ENCODE measurements at places on chromosomes 6 and 20.

DNA sequence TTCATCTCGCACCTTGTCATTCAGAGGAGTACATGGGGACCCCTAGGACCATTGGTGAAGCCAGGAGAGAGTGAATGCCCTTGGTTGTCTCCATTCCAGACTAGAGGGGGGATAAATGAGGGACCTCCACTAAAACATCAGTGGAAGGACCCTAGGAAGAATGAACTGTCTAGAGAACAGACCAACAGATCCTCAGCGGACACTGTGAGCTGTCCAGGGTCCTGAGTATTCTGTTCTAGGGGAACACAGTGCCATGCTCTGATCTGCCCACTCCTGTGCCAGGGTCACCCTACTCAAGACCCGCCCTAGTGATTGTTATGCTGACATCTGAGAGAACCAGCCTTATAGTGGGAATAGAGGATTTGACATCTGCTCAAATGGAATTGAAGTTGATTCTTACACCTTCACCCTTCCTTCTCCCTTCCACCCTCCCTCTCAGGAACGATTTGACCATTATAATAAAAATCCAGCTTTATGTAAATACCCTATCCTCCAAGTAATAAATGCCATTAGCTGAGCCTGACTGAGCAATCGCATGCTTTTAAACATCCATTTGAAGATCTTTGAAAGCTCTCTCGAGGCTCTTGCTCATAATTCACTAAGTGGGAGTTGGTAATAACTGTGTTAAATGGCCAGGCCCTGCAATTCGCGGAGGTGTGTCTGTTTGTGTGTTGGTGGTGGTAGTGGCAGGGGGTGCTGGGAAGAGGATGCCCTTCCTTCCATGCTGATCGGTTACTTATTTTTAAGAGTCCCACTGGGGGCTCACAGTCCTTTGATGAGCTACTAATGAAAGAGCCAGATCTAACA lies 43.6 kb upstream of the SLC32A1 start:
- DNase-seq, result no peak

- no peak for DNase-seq
Observed at GRCh38 chr20:54184071-54184470, 10.3 kb upstream of the CYP24A1 start.

DNA sequence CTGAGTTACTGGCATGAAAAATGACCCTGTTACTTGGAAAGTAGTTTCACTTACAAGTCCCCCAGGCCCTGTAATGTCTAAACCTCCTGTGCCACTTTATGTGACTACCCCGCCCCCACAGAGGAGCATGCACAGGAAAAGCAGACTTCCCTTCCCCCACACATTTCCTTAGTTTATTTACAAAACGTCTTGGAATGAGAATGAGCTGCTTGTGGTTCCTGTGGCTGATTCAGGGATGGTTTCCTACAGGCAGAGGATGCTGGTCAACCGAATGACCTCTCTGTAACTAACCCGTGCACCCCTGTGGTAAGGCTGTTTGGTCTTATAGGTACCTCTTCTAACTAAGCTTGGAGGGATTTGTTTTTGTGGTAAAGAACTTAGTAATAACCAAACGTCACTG lies 28.5 kb downstream of the RSPO3 start:
- DNase-seq, result no peak

DNA sequence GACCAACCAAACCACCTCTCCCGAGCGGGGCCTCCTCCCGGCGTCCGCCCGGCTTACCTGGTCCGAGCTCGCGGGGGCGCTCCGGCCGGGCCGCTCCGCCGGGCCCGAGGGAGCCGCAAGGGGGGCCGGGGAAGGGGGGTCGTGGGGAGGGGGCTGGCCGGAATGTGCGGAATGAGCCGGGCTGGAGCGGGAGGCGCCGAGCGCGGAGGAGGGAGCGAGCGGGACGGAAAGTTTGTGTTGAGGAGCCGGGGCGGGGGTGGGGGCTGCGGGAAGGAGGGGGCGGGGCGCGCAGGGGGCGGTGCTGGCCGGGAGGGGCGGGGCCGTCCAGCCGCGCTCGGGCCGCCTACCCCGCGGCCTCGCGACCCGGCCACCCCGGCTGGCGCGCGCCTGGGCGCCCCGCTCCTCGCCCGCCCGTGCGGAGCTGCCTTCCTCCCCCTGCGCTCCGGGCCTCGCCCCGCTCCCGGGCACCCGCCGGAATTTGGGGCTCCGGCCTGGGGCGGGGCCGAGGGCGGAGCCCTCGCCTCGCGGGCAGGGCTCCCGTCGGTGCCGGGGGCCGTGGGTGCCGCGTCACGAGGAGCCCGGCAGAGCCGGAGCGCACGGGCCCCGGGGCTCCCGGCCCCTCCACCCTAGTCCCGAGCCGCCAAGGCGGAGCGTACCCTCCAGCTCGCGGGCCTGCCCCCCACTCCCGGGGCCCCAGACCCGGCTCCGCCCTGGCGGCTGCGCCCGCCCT lies at the start of gene TEAD3:
TSS of gene TEAD3 (minus strand) at position 239 of the 730 bp plus-strand sequence.
- peak; percentile 57 for DNase-seq

- no peak for DNase-seq
Observed at GRCh38 chr6:85669735-85670194, 27.1 kb upstream of the SYNCRIP start.

DNA sequence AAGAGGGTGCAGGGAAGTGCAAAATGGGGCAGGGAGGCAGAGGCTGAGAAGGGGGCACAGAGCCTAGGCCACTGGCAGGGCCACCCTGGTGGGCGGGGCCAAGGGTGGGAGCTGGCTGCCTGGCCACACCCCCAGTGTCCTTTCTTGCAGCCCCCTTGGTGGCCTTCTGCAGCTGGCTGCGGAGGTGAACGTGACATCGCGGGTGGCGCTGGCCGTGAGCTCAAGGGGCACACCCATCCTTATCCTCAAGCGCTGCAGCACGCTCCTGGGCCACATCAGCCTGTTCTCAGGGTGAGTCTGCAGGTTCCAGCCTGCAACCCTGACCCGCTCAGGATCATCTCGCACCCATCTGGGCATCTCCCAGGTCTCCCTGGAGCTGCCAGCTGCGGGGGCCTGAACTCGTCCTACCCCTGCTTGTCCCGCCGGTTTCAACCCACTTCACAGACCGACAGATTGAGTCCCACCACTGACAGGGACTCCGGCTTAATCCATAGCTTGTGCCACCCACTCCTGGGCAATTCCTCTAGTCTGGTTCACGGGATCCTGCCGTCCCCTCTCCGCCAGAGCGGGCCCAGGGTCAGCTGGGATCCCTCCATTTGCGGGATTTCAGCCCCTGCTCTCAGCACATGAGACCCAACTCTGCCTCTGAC lies 6.2 kb downstream of the BPIFB3 start:
- no peak for DNase-seq

DNA sequence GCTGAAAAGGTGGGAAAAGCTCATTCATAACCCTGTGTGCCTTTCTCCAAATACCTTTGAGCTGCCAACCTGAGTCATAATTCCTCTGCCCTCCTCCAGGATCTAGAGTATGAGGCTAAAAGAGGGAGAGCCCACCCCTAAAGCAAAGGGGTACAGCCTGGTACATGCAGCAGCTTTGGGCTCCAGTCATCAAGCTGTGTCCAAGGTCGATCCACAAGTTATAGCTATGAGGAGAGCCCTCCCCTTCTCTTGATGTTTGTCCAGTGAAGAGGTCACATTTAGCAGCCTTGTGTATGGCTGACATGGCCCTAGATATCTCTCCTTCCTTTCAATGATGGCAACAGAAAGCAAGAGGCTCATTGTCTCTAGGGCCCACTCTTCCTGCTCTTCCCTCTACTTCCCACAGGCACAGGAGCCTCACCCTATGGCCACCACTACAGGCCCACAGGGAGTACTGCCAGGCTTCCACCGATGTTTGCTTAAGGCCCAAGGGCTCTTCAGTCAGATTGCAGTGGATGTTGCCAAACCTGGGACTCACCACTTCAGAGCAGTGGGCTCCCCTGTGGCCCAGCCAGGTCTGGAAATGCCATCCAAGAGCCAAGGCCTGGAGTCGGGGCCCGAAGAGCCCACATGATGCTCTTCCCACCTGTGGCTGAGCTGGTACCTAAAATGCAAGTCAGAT lies 176.8 kb downstream of the CD83 start:
- peak; percentile 85 for DNase-seq

GRCh38 chr20:44644230-44644617 lies 7.3 kb downstream of the ADA start:
- DNase-seq, result no peak

GRCh38 chr6:97085772-97086171 lies 161.2 kb downstream of the KLHL32 start:
- DNase-seq, result no peak

GRCh38 chr6:130494729-130495128 lies 128.9 kb downstream of the TMEM200A start:
- DNase-seq, result no peak

GRCh38 chr20:58640446-58640845 lies 10.6 kb upstream of the STX16 start:
- DNase-seq, result no peak

DNA sequence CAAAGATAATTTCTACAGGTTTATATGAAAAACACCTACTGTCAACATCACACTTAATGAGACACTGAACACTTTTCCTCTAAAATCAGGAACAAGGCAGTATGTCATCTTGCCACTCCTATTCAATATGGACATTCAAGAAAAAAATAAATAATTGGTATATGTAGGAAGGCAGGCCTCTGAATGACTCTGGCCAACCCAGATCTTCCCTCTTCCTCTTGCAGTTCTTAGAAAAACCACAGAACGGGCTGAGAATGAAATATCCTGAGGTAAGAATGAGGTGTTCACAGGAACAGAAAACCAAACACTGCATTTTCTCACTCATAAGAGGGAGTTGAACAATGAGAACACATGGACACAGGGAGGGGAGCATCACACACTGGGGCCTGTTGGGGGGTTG lies 1207.2 kb upstream of the CITED2 start:
- DNase-seq, result no peak

DNA sequence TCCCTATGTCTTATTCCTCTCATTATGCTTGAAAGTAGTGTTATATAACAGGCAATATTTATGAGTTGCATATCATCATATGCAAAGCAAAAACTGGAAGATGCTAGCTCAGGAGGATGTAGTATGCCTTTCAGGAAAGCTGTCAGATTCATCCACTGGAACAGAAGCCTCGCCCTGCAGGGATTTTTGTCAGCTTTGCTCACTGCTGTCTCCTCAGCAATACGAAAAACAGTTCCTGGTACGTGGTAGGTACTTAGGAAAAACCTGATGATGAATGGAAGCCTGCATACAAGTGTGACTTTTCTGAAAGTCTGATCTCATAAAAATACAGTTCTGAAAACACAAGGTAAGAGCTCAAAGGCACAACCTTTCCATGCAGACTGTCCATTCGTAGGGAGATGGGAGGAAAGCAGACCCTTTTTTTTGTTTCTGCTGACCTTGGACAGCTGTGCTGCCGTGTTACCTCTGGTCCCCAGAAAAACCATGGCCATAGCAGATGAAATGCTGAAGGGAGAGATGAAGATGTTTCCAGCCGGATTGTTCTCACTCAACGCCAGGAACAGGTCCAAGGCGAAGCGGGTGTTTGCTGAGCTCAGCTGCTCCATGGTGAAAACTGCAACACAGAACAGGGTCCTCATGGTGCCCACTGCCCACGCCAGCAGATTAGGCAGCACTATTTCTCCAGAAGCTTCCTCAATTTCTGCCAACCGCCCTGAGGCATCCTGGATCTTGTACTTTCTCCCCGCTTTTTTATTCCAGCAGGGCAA lies 1.5 kb downstream of the SERPINB1 start:
- no peak for DNase-seq

- DNase-seq, result no peak
Observed at GRCh38 chr20:23550227-23550626, 18.1 kb downstream of the CST9L start.

GRCh38 chr20:17169585-17170136 lies 57.2 kb upstream of the PCSK2 start:
- DNase-seq, result peak; percentile 85

- DNase-seq, result no peak
Observed at GRCh38 chr20:57514273-57514751, 10.6 kb downstream of the CTCFL start.

DNA sequence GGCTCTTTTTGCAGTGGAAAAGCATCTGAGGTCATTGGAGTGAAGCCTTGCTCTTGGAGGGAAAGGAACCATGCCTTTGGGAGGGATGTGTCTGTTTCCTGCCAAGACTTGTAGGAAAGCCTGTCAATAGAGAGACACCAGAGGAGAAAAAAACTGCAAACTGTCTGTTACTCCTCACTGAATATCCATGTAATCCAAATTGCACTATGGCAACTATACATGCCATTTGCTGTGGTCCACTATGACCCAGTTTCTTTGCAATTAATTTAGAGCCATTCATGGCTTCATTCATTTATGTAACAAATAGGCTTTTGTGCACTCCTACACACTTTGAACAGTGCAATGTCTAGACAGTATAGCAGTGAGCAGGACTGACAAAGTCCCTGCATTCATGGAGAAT lies 296.5 kb downstream of the SLC35F1 start:
- no peak for DNase-seq

Measured in NCI-H510A (cell line).